Endothelial cell of umbilical vein (primary cell): ENCODE measurements at places on chromosomes 1 and 21.
A peak's percentile ranks its signal among the peaks of the same experiment; 100 is the strongest.

DNA sequence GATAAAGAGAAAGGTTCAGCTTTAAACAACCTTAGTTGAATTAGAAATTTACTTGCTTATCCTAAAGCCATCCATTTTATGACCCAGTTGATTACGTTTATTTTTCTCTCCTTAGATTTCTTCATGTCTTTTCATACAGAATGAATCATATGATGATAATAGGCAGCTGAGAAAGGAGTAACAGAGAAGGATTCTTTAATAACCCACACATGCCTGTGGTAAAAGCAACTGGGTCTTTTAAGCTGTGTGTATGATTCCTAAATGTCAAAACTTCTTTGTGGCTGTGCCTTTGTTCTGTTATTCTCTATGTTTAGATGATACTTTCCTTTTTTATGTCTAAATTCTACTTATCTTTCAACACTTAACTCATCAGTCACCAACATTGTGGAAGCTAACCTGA is 626.5 kb downstream of the NCAM2 start:
- no peak for DNase-seq

GRCh38 chr21:45764792-45765191 is 121.3 kb downstream of the PCBP3 start:
- DNase-seq = no peak

- DNase-seq = no peak
Observed at GRCh38 chr1:206025283-206025820, 1.7 kb upstream of the CTSE start.

DNA sequence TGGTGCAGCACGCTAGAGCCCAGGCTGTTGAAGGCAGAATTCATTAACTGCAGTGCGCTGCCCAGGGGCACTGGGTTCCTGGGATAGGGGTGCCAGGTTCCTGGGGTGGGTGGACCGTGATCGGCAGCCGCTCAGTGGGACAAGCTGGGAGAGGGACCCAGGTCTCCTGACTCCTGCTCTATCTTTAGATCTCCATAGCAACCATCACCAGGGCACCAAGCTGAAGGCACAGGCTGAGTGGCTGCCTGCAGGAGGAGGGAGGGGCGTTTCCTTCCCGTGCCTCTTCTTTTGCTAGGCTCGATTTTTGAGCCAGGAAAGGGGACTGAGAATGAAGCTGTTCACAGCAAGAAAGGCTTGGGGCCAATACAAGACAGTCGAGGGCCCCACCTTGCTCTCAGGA is 20.9 kb upstream of the CDCP2 start:
- peak; percentile 8 for DNase-seq

DNA sequence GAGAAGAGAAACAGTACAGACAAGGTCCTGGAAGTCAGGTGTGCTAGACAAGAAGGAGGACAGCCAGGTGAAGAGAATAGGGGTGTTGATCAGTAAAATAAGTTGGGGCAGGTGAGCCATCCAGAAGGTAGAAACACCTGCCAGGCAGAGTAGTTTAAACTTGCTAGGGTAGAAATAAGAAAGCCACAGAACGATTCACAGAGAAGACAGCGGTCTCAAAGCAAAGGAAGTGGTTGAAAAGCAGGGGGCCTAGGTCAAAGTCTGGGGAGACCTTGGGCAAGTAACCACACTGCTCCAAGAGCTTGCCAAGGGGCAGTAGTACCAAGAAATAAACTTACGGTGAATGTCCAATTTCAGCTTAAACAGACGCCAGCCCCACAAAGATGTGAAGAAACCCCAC is 116.6 kb upstream of the PROX1 start:
- DNase-seq = no peak

- no peak for DNase-seq
Observed at GRCh38 chr21:23858878-23859277, 1748.4 kb downstream of the MRPL39 start.
